ENCODE measurements at places on chromosomes 6 and 20. TPM values are rescaled to one million over a fixed set of nuclear protein-coding genes. Genes with fewer than 3 reads are reported as not detected.

GRCh38 chr20:19003366-19004336 lies 190.1 kb downstream of the SCP2D1 start:
- DNase-seq: no peak

- DNase-seq: no peak
Measured at GRCh38 chr6:81861281-81861680, 108.8 kb upstream of the TENT5A start.

- no peak for DNase-seq
Measured at GRCh38 chr6:69988458-69989126, 122.2 kb downstream of the COL19A1 start.

DNA sequence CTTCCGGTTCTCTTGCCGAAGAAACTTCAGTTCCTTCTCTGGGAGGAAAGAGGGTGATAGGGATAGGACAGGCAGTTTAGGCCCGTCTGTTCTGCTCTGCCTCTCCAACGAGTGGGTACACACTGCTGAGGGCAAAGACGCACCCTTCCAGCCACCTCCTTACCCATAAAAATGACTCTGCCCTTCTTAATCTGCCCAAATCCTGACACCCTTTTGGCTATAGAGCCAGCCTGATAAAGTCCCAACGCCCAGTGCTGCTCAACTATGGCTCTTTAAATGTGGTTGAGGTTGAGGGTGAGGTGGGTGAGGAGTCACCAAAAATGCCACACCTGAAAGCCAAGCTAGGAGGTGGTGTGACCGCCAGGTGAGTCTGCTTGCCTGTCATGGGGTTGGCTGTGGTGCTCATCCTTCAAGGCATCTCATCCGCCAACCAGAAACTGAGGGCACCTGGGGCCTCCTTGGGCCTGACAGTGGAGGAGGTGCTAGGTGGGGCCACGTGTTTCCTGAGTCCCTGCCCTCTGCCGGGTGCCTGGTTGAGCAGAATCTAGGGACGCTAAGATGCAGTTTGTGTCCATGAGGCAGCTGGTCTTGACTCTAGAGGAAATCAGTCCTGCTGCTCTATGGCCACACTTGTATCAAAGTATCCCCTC lies 16.3 kb downstream of the CCDC167 start:
- no peak for DNase-seq

DNA sequence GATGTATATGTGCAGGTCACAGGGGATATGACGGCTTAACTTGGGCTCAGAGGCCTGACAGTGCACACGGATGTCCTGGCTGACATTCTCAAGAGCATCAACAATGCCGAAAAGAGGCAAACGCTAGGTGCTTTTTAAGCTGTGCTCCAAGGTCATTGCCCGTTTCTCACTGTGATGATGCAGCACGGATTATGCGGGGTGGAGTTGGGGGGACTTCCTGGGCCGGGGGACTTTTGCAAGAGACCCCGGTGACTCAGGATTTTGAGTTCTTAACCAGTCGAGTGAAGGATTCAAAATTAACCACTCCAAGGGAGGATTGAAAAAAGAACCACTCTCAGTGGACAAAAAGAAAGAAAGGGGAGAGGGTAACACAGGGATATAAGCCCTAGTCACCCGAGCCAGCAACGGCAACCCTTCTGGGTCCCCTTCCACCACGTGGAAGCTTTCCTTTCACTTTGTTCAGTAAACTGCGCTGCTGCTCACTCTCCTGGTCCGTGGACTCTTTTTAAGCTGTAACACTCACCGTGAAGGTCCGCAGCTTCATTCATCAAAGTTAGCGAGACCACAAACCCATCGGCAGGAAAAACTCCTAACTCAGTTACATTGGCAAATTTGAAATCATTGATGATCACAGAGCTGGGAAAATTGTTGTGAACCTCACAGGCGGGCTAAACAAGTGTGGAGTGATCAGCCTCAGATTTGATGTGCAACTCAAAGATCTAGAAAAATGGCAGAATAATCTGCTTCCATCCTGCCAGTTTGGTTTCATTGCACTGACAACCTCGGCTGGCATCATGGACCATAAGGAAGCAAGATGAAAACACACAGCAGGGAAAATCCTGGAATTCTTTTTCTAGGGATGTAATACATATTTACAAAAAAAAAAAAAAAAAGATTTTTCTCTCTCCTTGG lies 199.3 kb downstream of the ARID1B start:
- no peak for DNase-seq

GRCh38 chr6:44829836-44830235 lies 442.3 kb downstream of the CDC5L start:
- no peak for DNase-seq

- DNase-seq: no peak
Measured at GRCh38 chr6:8872589-8872988, 437.2 kb upstream of the SLC35B3 start.

- DNase-seq: no peak
Measured at GRCh38 chr6:53358440-53359094, 9.8 kb upstream of the ELOVL5 start.

- DNase-seq: no peak
Measured at GRCh38 chr6:81075974-81076373, 676.5 kb downstream of the TENT5A start.

DNA sequence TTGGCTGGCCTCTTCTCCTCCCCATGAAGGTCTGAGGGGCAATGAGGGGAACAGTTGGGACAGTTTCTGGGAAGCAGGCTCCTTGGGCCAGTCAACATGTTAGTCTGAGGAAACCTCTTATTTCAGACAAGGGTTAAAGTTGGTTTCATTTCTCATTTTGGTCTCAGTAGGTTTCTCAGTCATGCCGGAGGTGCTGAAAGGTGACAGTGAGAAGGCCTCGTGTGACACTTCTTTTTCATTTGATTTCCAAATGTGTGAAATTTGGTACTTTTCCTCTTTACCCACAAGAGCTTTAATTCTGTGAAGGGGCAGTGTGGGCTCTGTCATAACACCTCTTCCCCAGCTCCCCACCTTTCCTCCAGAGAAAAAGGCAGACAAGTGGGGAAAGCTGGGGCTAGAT lies 7.5 kb upstream of the GLP1R start:
- no peak for DNase-seq

- DNase-seq: no peak
Measured at GRCh38 chr6:84639396-84639795, 125.0 kb downstream of the TBX18 start.

DNA sequence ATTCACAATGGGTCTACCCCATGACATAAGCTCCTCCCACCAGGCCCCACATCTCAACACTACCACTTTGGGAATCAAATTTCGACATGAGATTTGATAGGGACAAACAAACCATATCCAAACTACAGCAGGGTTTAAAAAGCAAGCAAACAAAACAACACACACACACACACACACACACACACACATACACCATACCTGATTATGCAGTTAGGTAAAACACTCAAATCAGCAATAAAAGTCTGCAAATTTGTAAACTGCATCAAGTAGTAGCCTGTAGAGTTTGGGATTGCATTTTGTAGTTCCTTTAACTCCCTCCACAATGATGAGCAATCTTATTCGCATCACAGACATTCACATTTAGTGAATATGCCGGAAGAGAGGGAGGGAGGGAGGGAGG lies 32.6 kb upstream of the TNFAIP3 start:
- DNase-seq: peak; percentile 14

DNA sequence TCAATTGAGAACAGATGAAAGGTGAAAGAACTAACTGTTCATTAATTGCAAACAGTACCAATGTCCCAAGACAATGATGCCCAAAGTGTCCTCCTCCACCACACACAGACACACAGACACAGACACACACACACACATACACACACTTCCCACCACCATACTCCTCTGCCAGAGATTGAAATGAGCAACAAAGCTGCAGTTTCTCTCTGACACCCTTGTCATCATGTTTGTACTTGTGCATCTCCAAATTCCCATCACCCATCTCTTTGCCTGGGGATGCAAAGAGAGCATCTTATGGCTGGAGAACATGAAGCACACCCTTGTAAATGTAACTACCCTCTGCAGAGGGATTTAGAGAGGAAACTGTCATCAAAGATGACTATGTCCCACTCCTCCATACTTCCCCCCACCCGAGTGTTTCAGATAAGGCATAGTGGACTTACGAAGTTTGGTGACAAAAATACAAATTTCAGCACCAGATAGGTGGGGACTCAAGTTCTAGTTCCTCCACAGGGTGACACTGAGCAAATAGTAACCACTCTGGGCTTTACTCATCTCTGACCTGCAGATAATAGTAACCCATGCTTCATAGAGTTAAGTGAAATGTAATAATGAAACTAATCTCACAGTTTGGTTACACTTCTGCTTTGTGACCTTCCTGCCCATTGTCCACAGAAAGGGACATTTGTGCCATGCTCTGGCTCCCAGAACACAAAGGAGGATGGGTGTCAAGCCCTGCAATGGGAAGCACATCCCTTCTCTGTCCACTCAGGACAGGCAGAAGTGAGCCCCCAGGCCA lies 8.7 kb downstream of the MAFB start:
- no peak for DNase-seq

DNA sequence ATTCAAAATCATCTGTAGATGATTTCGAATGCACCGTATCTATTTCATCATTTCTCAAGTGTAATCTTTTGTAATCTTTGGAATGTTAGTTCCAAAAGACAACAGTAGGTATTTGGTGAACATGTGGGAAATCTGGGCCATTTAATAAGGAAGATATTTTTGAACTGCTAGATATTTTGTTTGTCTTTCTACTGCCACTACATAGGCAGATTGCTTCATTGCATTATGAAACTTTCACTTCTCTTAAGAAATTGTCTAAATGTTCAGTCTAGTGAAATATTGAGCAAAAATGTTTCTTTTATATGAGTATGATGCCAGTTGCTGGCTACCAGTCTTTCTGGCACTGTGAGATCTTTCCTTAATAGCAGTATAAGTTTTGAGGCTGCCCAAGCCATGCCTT lies 527.8 kb upstream of the RNF217 start:
- no peak for DNase-seq

GRCh38 chr20:53576195-53576580 lies 17.5 kb downstream of the ZNF217 start:
- no peak for DNase-seq

GRCh38 chr20:15060265-15061060 lies 723.1 kb upstream of the FLRT3 start:
- no peak for DNase-seq

DNA sequence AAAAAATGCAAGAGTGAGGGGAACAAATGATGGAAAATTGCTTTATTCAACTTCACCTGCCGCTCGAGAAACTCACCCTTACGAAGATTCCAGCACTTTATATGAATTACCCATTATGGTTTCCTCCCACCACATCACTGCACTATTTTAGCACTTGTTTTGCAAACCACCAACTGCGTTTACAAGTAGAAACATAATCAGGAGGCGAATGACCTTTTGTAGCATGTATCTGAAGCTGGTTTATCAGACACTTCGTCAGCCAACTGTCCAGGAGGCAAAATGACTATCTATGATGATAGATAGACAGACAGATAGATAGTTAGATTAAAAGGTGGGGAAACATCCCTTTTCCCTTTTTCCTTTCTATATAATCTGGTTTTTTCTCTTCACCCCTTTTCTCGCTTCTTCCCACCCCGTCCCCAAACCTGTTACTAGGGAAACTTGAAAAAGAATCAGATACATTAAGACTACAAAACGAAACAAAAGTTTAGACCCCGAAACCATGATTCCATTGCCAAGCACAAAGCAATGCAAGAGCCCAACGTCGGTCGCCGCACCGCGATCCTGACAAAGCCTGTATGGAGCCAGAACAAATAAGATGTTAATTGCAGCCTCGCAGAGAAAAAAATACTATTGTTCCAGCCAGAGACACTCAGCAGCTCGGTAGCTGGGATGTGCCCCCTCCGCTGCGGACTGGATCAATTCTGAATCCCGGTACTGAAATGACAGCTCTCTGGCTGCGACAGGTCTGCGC lies 933 bp upstream of the ADGRB3 start:
- DNase-seq: no peak

DNA sequence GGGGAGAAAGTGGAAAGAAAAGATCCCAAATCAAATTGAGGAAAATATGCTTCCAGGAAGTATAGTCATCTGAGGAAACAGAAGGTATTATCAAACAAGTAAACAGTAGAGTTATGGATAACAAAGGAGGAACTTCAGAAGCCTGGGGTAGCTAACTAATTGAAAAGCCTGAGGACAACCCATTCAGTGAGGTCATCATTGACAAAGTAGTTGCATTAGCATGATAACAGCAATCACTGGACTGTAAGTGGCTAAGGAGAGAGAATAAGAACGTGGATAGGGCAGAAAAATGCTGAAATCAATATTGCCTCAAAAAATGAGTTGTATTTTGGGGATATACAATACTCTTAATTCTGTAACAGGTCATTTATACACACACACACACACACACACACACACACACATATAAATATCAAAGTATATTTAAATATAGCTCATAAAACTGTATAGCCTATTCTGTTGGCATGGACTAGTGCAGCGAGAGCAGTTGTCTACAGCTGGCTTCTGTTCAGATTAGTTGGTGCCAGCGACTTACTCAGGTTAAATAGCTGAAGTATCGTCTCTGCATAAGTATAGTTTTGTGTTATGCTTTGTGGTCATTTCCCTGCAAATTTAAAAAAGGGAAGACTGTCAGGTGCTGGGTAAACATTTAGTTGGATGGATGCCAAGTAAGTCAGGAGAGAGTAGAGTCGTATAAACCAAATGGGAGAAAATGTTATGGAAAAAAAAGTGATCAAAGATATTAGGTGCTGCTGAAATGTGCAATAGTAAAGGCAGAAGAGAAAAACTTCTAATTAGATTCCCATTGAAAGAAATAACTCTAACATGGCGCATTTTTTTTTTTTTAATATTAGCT lies 33.8 kb upstream of the CTAGE9 start:
- DNase-seq: no peak

DNA sequence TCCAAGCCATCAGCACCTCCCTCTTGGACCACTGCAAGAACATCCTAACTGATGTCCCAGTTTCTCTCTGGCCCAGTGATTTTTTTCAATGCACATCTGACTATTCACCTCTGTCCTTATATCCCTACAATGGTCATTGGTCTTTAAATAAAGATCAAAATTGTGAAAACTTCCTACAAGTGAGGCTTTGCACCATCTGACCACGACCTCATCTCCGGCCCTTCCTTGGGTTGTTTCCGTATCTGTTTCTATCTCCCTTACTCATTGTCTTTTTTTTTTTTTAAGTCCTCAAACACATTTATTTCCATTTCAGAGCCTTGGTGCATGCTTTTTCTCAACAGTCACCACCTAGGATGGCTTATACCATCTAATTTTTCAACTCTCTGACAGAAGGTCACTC lies 88.1 kb downstream of the IPCEF1 start:
- DNase-seq: no peak

SLC4A11 gene
- total RNA-seq: 2.8 TPM

FKBP1C gene
- 2.7 TPM for total RNA-seq

SLC22A23 gene
- total RNA-seq: 0.24 TPM

TNFRSF21 gene
- 0.23 TPM for total RNA-seq

RAB44 gene
- total RNA-seq: not detected

KIF25 gene
- total RNA-seq: not detected

LAMA2 gene
- total RNA-seq: 0.26 TPM

SPTLC3 gene
- total RNA-seq: 0.05 TPM

KHDC1L gene
- total RNA-seq: not detected

MCHR2 gene
- total RNA-seq: not detected

FOXC1 gene
- total RNA-seq: not detected

RNF182 gene
- not detected for total RNA-seq

HLA-DQB1 gene
- total RNA-seq: 13.4 TPM

BPIFB4 gene
- not detected for total RNA-seq

Data from activated CD8-positive, alpha-beta T cell treated with anti-CD3 and anti-CD28 coated beads, Interleukin-2, amount 10 ng/mL, durations not matched to agents 7 days and 5 days (primary cell).